Activated T-cell treated with anti-CD3 and anti-CD28 coated beads, Interleukin-2, amount 50 U/mL, for 72 hours (primary cell): ENCODE measurements at places on chromosomes 11 and 22.
A peak's percentile ranks its signal among the peaks of the same experiment; 100 is the strongest.

- H3K36me3 ChIP-seq, result no peaks in the 10 kb centered on the region
- H3K4me3 ChIP-seq, result no peak overlapping the region
- no peaks in the 10 kb centered on the region for H3K4me1 ChIP-seq
- H3K27me3 ChIP-seq, result no peaks in the 10 kb centered on the region
- H3K27ac ChIP-seq, result no peak overlapping the region
These were observed 218.5 kb upstream of the CADM1 start for GRCh38 chr11:115722711-115723110.

GRCh38 chr11:77027275-77027674 is 6.9 kb upstream of the B3GNT6 start:
- H3K27ac ChIP-seq, result no peak overlapping the region
- no peak for DNase-seq
- H3K4me3 ChIP-seq, result no peak overlapping the region
- H3K4me1 ChIP-seq, result no peaks in the 10 kb centered on the region

DNA sequence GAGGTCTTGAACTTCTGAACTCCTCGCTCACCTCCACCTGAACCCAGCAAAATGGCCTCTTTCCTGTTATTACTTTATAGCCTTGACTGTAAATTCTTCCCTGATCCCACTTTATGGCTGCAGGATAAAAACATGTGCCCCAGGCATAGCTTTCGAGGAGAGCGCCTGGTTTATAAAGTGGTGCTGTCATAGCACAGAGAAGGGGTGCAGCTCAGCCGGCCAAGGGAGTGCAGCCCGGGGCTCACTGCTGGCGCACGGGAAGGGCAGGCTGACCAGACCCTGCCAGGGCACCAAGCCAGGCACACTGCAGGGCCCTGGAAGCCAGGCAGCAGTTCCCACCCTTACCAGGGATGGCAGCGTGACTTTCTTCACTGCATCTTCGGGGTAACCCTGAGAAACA is 50.9 kb downstream of the ISX start:
- H3K27ac ChIP-seq, result no peak overlapping the region
- no peak overlapping the region for H3K4me3 ChIP-seq
- H3K4me1 ChIP-seq, result no peaks in the 10 kb centered on the region
- no peaks in the 10 kb centered on the region for H3K36me3 ChIP-seq

DNA sequence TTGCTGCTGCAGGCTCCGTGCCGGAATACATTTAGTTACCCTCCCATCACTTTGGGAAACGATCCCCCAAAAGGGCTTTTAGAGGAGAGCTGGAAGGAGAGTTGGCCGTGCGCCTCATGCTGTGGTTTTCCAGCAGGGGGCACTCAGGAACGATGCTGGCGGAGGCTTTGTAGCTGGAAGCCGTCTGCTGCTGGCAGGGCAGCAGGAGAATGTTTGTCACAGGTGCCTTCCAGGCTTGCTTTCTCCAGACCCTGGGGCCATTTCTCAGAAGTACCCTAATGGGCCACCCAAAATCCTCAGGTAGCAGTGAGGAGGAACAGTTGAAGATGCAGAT is 30.0 kb upstream of the CABP7 start:
- H3K4me1 ChIP-seq, result peaks cover 5% of the 10 kb centered on the region
- H3K27ac ChIP-seq, result no peak overlapping the region
- H3K36me3 ChIP-seq, result no peaks in the 10 kb centered on the region
- DNase-seq, result peak; percentile 32
- H3K4me3 ChIP-seq, result no peak overlapping the region

DNA sequence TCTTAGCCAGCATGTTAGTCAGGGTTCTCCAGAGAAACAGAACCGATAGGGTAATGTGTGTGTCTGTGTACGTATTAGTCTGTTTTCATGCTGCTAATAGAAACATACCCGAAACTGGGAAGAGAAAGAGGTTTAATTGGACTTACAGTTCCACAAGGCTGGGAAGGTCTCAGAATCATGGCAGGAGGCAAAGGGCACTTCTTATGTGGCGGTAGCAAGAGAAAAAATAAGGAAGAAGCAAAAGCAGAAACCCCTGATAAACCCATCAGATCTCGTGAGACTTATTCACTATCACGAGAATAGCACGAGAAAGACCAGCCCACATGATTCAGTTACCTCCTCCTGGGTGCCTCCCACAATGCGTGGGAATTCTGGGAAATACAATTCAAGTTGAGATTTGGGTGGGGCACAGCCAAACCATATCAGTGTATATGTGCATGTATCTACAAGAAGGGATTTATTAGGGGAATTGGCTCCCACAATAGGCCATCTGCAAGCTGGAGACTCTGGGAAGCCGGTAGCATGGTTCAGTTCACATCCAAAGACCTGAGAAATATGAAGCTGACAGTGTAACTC is 173.7 kb upstream of the NECTIN1 start:
- H3K27me3 ChIP-seq, result peaks cover 19% of the 10 kb centered on the region
- H3K4me3 ChIP-seq, result no peak overlapping the region
- no peak for DNase-seq
- no peaks in the 10 kb centered on the region for H3K36me3 ChIP-seq
- H3K4me1 ChIP-seq, result no peaks in the 10 kb centered on the region

DNA sequence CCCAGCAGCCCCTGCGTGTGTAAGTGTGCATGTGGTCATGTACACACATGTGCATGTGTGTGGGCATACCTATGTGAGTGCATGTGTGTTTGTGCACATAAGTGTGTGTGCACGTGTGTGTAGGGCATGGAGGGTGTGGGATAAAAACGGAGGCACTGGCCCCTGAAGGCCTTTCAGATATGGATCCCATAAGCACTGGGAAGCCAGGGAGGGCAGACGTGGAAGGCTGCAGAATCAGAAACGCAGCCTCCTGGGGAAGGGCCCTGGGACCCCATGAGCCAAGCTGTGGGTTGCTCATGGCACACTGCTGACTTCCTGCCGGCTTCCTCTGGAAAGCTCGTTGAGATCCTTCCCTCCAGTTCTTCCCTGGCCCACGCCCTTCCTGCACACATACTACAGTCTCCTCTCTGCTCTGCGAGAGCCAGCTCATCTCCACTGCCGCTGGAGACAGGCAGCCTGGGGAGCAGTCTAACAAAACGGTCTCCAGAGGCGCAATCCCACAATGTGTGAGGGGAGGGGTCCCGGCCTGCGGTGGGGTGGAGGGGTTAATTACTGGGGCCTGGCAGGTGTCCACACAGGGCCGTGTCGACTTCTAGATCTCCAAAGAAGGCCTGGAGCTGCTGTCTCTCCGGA is 435.2 kb upstream of the B3GAT1 start:
- no peak overlapping the region for H3K4me3 ChIP-seq
- H3K4me1 ChIP-seq, result no peaks in the 10 kb centered on the region
- DNase-seq, result no peak
- H3K27me3 ChIP-seq, result no peaks in the 10 kb centered on the region

DNA sequence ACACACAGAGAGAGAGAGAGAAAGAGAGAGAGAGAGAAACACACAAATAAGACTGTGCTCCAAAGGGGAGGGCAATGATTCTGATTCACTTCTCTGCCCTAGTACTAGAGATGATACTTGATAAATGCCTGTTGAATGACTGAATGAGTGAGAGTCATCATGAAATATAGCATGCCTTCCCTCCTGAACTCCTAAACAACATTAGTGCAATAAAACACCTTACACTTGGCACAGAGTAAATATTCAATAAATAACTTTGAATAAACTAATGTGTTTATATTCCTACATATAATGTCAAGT is 511.2 kb upstream of the RAG2 start:
- no peak overlapping the region for H3K4me3 ChIP-seq
- no peak overlapping the region for H3K27ac ChIP-seq
- H3K27me3 ChIP-seq, result no peaks in the 10 kb centered on the region
- DNase-seq, result no peak
- no peaks in the 10 kb centered on the region for H3K4me1 ChIP-seq
- H3K36me3 ChIP-seq, result no peaks in the 10 kb centered on the region

GRCh38 chr11:34857463-34857862 is 58.7 kb downstream of the APIP start:
- no peak overlapping the region for H3K4me3 ChIP-seq
- no peaks in the 10 kb centered on the region for H3K4me1 ChIP-seq
- H3K36me3 ChIP-seq, result no peaks in the 10 kb centered on the region
- H3K27me3 ChIP-seq, result peaks cover 2% of the 10 kb centered on the region
- H3K27ac ChIP-seq, result no peak overlapping the region

- H3K36me3 ChIP-seq, result no peaks in the 10 kb centered on the region
- H3K4me3 ChIP-seq, result no peak overlapping the region
- H3K27ac ChIP-seq, result no peak overlapping the region
- no peak for DNase-seq
- H3K4me1 ChIP-seq, result no peaks in the 10 kb centered on the region
These were observed 279.9 kb downstream of the FAT3 start for GRCh38 chr11:92504534-92504933.

DNA sequence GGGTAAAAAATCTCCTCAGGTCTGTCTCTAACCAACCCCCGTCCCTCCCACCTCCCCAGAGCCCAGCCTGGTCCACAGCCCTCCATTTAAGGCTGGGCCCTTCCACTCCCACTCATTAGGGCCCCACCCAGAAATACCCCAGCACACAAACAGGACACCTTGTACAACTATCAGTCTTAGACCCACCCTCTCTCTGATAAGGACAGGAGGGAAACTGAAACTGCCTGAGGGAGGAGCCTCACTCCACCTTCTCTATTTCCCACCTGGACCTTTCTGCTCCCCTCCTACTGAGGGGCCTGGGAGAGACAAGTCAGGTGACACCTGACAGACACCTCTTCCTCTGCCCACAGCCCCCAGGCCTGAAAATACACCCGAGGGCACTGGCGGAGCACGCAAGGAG is 90.2 kb downstream of the PLEKHA7 start:
- H3K27me3 ChIP-seq, result peaks cover 51% of the 10 kb centered on the region
- peak overlapping the region; percentile 94 for H3K4me3 ChIP-seq
- peaks cover 19% of the 10 kb centered on the region for H3K4me1 ChIP-seq
- H3K36me3 ChIP-seq, result peaks cover 3% of the 10 kb centered on the region
- DNase-seq, result no peak
- H3K27ac ChIP-seq, result no peak overlapping the region

DNA sequence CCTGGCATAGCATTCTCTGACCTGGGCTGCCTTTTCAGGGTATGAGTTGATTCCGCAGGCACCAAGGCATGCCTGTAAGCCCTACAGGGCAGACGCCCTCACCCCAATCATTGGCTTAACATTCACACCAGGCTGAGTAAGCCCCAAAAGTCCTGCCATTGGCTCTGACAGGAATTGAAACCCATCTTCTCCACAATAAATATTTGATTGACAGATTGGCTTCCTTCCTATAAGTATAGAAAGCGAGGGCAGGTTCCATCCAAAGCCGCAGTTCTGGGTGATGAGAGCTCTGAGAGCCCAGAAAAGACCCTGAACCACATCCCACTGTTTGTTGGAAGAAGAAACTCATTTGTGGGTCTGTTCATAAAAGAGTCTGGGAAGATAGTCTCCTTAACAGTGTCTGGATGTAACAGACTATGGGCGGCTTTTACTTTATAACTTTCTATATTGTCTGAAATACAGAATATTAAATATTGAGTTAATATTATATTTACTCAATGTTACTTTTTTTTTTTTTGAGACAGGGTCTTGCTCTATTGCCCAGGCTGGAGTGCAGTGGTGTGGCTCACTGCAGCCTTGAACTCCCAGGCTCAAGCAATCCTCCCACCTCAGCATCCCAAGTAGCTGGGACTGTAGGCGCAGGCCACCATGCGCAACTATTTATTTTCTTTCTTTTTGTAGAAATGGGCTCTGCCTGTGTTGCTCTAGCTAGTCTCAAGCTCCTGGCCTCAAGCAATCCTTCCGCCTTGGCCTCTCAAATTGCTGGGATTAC is 46.8 kb downstream of the FAM83F start:
- no peak overlapping the region for H3K4me3 ChIP-seq
- no peak overlapping the region for H3K27ac ChIP-seq
- H3K27me3 ChIP-seq, result peaks cover 10% of the 10 kb centered on the region
- no peak for DNase-seq
- peaks cover 4% of the 10 kb centered on the region for H3K36me3 ChIP-seq
- peaks cover 31% of the 10 kb centered on the region for H3K4me1 ChIP-seq

GRCh38 chr11:62671608-62672389 is at the start of the genes LBHD1 and UQCC3:
Gene LBHD1, minus strand, starts transcription at chr11:62672267. Its CDS starts 2,236 bp downstream, at chr11:62670031.
Gene UQCC3, plus strand, starts transcription at chr11:62671673. Its CDS starts 73 bp downstream, at chr11:62671746.
- peak; percentile 83 for DNase-seq
- peaks cover 9% of the 10 kb centered on the region for H3K36me3 ChIP-seq
- peak within 1 kb of the TSS; percentile 94 for H3K27ac ChIP-seq

DNA sequence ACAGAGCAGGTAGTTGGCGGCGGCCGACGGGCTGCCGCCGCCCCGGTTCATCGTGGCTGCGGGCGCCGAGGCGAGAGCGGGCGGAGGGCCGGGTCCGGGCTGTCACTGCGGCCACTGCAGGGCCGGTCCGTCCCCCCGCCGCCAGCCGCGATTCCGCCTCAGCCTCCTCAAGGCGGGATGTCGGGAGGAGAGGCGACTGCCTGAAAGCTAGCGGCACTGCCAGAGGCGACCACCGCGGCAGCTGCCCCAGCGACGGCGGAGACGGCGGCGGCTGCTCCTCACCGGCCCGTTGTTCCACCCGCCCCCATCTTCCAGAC is 234 bp downstream of the SESN3 start:
- H3K27ac ChIP-seq, result no peak overlapping the region
- peaks cover 3% of the 10 kb centered on the region for H3K36me3 ChIP-seq
- H3K4me3 ChIP-seq, result no peak overlapping the region
- H3K4me1 ChIP-seq, result peaks cover 38% of the 10 kb centered on the region

DNA sequence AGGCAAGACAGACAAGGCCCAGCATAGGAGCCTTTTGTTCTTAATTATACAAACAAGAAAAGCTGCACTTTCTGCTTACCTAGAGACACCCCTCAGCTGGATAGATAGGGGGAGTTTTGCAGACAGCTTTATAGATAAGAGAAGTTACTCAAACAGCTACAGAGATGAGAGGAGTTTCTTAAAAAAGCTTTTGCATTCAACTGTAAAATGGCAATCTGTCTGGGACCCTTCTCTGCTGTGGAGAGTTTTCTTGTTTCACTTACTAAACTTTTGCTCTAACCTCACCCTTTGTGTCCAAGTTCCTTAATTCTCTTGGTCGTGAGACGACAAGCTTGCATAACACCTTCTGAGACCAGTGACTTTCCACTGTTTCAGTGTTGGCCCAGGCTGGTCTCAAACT is 103.8 kb upstream of the CHORDC1 start:
- no peaks in the 10 kb centered on the region for H3K36me3 ChIP-seq
- no peaks in the 10 kb centered on the region for H3K4me1 ChIP-seq
- H3K27ac ChIP-seq, result no peak overlapping the region
- DNase-seq, result no peak
- no peak overlapping the region for H3K4me3 ChIP-seq

- no peaks in the 10 kb centered on the region for H3K27me3 ChIP-seq
- no peak overlapping the region for H3K4me3 ChIP-seq
- H3K36me3 ChIP-seq, result peaks cover 6% of the 10 kb centered on the region
- no peaks in the 10 kb centered on the region for H3K4me1 ChIP-seq
These were observed 59.4 kb downstream of the SBF1 start for GRCh38 chr22:50415426-50415825.

- no peaks in the 10 kb centered on the region for H3K36me3 ChIP-seq
- no peak for DNase-seq
- no peak overlapping the region for H3K27ac ChIP-seq
- peak overlapping the region; percentile 86 for H3K4me3 ChIP-seq
- peaks cover 48% of the 10 kb centered on the region for H3K27me3 ChIP-seq
These were observed 425 bp upstream of the KDELR3 start for GRCh38 chr22:38467438-38467903.

- no peaks in the 10 kb centered on the region for H3K4me1 ChIP-seq
- H3K27me3 ChIP-seq, result peaks cover 14% of the 10 kb centered on the region
- no peaks in the 10 kb centered on the region for H3K36me3 ChIP-seq
These were observed 137.8 kb downstream of the KIRREL3 start for GRCh38 chr11:126862664-126863243.

- H3K4me1 ChIP-seq, result no peaks in the 10 kb centered on the region
- no peak overlapping the region for H3K4me3 ChIP-seq
- H3K27ac ChIP-seq, result no peak overlapping the region
- H3K36me3 ChIP-seq, result no peaks in the 10 kb centered on the region
These were observed 7.6 kb upstream of the CDC42EP1 start for GRCh38 chr22:37552524-37553163.
